Hematopoietic multipotent progenitor cell (in vitro differentiated cells): ENCODE measurements at places on chromosomes 2 and 18.

DNA sequence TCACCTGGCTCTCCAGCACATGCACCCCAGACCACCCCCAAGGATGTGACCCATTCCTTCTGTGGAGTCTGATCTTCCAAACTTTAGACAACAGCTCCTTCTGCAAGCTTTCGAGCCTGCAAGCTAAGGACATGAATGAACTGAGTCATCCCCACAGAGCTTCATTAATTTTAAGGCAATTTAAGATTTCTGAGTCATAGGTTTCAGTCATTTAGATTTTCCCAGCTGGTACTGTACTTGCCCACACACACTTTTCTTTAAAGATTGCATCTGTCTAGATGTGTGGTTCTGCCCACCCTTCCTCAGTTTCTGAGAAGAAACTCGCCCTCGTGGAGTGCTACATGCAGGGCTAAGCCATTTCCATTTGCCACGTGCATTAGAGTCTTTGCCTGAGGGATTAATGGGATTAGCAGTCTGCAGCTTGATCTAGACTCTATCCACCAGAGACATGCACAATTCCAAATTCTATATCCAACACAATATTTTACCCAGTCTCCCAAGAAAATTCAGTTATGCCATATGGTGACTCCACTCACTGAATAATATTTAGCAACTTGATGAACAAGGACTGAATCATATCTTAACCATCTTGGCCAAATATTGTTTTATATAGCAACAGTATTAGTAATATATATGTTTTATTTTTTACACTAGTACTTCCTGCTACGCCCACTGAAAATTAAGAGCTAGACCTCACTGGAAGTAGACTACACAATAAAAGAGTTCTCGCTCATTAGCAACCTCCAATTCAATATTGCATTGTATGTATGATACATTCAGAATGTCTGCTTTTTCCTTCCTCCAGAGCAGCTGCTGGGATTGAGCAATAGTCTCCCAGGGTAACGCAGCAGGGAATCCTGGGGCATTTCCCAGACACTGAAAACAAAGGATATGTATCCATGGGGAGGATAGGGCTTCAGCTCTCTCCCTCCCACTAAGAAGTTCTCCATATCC, 14.3 kb upstream of the TRIB2 start:
- DNase-seq: no peak

DNA sequence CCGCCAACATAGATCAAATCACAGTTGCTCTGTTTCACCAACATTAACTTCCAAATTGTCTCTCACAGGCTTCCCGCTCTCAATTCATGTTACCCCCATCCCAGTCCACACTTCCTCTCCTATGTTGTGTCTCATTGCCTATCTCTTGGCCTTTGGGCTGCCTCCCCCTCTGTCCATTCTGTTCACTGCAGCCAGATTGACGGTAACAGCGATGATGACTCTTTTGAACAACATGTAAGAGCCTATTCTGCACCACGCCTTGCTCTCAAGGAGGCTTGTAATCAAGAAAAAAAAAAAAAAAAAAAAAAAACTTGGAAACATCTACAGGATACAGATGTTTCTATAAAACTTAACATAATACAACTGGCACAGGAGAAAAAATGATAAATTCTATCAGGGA, 77.3 kb upstream of the RMDN2 start:
- no peak for DNase-seq

GRCh38 chr18:11089931-11090715, 59.2 kb downstream of the PIEZO2 start:
- DNase-seq: no peak

GRCh38 chr2:124039762-124040291, 14.7 kb downstream of the CNTNAP5 start:
- no peak for DNase-seq
